Small intestine (tissue), 16 donors: ENCODE measurements at places on chromosomes 5 and 9.
A peak's percentile ranks its signal among the peaks of the same experiment; 100 is the strongest.

GRCh38 chr9:93678199-93679019 is 102.0 kb downstream of the PHF2 start:
- no peaks in the 10 kb centered on the region for H3K4me1 ChIP-seq
- no peaks in the 10 kb centered on the region for H3K27me3 ChIP-seq
- peaks cover 11% of the 10 kb centered on the region for H3K36me3 ChIP-seq
- DNase-seq, result no peak

GRCh38 chr5:171835066-171835465 is 49.4 kb downstream of the SMIM23 start:
- H3K27ac ChIP-seq, result no peak overlapping the region
- no peaks in the 10 kb centered on the region for H3K36me3 ChIP-seq
- no peaks in the 10 kb centered on the region for H3K4me1 ChIP-seq
- H3K4me3 ChIP-seq, result no peak overlapping the region
- H3K27me3 ChIP-seq, result no peaks in the 10 kb centered on the region

DNA sequence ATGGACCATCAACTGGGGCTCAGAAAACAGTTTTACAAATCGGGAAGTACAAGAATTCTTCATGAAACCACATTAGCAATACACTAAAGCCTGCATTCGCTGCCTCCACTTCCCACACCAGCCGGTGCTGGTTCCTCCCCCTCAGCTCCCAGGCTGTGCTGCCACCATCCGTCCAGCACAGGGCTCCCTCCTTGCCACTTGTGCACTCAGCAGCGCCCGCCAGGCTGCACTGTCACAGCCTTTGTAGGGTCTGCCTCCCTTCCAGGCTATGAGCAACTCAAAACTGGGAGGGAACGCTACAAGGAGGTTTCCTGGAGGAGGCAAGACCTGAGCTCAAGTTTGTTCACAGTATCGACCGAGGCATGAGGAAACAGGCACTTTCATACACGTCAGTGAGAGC is 7.7 kb downstream of the MAPK9 start:
- H3K36me3 ChIP-seq, result peaks cover 33% of the 10 kb centered on the region
- H3K4me1 ChIP-seq, result no peaks in the 10 kb centered on the region
- no peak overlapping the region for H3K4me3 ChIP-seq

DNA sequence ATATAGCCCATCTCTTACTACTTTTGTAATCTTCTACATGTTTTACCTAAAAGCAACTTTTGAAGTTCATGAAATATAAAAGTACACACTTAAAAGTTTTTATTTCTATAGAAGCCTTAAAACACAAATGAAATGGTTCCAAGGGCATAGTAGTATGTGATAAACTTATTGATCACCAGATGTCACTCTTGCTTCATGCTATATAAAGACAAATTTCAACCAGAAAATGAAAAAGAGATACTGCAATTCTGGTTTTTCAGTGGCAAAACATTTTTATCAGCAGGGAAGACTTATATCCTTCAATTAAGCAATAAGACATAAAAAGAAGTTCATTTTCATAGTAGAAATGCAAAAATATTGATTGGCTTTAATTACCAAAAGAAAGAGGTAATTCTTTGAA is 69.4 kb upstream of the FBXL17 start:
- H3K36me3 ChIP-seq, result no peaks in the 10 kb centered on the region
- no peaks in the 10 kb centered on the region for H3K27me3 ChIP-seq
- no peak overlapping the region for H3K27ac ChIP-seq

- no peak for DNase-seq
- no peak overlapping the region for H3K4me3 ChIP-seq
- H3K27me3 ChIP-seq, result peaks cover 16% of the 10 kb centered on the region
- no peaks in the 10 kb centered on the region for H3K4me1 ChIP-seq
Observed at GRCh38 chr5:116844015-116844414, 269.4 kb upstream of the SEMA6A start.

DNA sequence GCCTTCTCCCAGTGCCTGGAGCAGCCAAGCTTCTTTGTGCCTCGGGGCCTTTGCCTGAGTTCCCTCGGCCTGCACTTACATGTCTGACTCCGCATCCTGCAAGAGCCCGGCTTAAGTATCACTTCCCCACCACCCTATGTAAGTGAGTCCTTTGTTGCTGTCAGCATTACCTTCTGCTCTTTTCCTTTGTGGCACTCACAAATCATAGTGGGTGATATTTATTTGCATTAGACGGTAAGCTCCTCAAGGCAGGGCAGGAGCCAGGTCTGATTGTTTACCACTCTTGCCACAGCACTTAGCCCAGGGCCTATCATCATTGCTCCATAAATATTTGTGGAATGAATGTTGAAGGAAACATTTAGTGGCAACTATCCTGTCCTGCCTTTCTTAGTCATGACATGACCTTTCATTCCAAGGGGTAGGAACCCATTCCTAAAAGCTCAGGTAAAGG is 4.8 kb downstream of the GM2A start:
- no peaks in the 10 kb centered on the region for H3K4me1 ChIP-seq
- no peaks in the 10 kb centered on the region for H3K27me3 ChIP-seq
- peaks cover 3% of the 10 kb centered on the region for H3K36me3 ChIP-seq
- H3K4me3 ChIP-seq, result no peak overlapping the region
- H3K27ac ChIP-seq, result no peak overlapping the region
- DNase-seq, result no peak

GRCh38 chr5:62100201-62100600 is 205.8 kb upstream of the KIF2A start:
- H3K27ac ChIP-seq, result no peak overlapping the region
- no peaks in the 10 kb centered on the region for H3K4me1 ChIP-seq
- DNase-seq, result no peak
- no peak overlapping the region for H3K4me3 ChIP-seq
- no peaks in the 10 kb centered on the region for H3K27me3 ChIP-seq

DNA sequence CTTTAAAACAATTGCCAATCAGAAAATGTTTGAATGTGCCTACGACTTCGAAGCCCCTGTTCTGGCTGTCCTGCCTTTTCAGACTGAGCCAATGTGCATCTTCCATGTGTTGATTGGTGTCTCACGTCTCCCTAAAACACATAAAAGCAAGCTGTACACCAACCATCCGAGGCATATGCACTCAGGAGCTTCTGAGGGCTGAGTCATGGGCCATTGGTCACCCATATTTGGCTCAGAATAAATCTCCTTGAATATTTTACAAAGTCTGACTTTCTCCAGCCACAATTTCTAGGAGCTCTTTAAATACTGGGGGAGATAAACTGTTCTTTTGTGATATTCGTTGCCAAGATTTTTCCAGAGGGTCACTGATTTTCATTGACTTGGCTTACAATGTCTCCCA is 53.9 kb downstream of the C9orf57 start:
- no peak overlapping the region for H3K27ac ChIP-seq
- no peak for DNase-seq
- no peaks in the 10 kb centered on the region for H3K36me3 ChIP-seq
- peaks cover 5% of the 10 kb centered on the region for H3K4me1 ChIP-seq
- no peaks in the 10 kb centered on the region for H3K27me3 ChIP-seq

- peak overlapping the region; percentile 98 for H3K27ac ChIP-seq
- H3K27me3 ChIP-seq, result no peaks in the 10 kb centered on the region
- H3K4me3 ChIP-seq, result peak overlapping the region; percentile 75
- H3K36me3 ChIP-seq, result no peaks in the 10 kb centered on the region
- DNase-seq, result peak; percentile 77
Observed at GRCh38 chr9:98191671-98192502, 550 bp downstream of the CORO2A start.

- H3K4me1 ChIP-seq, result no peaks in the 10 kb centered on the region
Observed at GRCh38 chr9:114606068-114606467, 5.0 kb upstream of the TMEM268 start.

DNA sequence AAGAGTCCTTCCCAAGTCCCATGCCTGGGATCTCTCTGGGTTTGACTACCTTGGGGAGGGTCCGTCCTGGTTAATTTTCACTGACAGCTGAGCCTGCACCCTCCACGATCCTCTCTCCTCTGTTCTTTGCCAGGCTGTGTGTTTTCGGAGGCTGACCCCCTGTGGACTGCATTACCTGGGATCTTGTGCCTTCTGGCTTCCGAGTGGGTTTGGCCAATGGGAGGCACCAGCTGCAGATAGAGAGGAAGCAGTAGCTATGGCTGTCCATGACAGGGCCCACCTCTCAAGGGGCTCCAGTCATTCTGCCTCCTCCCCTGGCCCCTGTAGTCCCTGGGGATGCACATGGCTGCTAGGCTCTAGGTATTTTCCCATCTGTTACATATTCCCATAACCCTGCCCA is 285.0 kb downstream of the DMRT2 start:
- H3K4me1 ChIP-seq, result no peaks in the 10 kb centered on the region
- DNase-seq, result no peak
- no peak overlapping the region for H3K27ac ChIP-seq
- H3K4me3 ChIP-seq, result no peak overlapping the region

- H3K4me1 ChIP-seq, result peaks cover 54% of the 10 kb centered on the region
- H3K36me3 ChIP-seq, result no peaks in the 10 kb centered on the region
- no peak overlapping the region for H3K4me3 ChIP-seq
Observed at GRCh38 chr5:95986937-95987520, 25.4 kb upstream of the ELL2 start.

DNA sequence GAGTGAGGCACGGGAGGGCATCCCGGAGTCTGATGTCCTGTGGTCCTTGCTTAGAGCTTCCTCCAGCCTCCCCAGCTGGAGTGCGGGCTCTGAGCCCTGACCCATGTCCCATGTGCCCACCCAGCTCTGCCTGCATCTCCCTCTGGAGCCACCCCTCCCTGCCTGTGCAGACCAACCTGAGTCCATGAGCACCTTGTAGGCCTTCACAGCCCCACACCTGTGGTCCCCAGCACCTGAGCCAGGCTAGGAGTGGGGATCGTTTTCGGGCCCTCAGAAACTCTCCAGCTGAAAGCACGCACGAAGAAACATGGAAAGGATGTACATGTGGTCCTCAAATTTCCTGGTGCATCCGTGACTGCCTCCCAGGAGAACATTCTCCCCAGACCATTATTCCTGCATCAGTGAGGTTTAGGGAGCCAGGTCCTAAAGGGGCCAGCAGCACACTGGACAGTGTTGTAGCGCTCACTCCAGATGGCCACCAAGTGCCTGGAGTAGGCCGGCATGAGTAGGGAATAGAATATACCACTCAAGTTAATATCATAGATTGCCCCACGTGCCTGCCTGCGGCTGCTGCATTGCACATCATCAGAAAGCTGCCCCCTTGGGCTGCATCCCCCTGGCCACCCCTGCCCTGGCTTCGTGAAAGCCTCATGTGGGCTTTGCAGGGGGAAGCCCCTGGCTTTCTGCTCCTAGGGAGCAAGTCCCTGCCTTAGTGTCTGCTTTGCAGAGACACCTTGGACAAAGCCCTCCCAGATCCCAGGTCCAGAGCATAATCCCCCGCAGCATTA is 80.6 kb downstream of the WNK2 start:
- H3K36me3 ChIP-seq, result peaks cover 2% of the 10 kb centered on the region
- no peak overlapping the region for H3K27ac ChIP-seq
- no peak overlapping the region for H3K4me3 ChIP-seq
- no peak for DNase-seq
- H3K27me3 ChIP-seq, result no peaks in the 10 kb centered on the region

- no peaks in the 10 kb centered on the region for H3K4me1 ChIP-seq
- H3K4me3 ChIP-seq, result no peak overlapping the region
- H3K27ac ChIP-seq, result no peak overlapping the region
- H3K27me3 ChIP-seq, result no peaks in the 10 kb centered on the region
- DNase-seq, result no peak
Observed at GRCh38 chr5:154356958-154357357, 88.8 kb upstream of the SAP30L start.

DNA sequence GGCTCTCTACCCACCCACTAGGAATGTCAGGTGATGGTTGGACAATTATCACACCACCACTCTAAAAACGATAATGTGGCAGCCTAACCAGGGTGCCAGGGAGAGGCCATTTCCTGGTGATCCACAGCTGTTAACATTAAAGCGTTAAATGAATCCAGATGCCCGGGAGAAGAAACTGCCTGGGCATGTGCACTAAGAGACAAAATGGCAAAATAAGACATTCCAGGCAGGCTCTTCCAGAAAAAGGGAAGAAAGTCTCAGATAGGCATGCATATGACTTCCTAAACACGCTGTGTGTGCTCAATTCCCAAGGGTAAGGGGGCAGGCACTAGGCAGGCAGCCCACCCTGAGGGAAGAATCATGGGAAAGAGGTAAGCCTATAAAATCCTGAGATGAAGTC is 4.6 kb upstream of the TXN start:
- DNase-seq, result no peak
- H3K36me3 ChIP-seq, result no peaks in the 10 kb centered on the region
- no peak overlapping the region for H3K27ac ChIP-seq
- no peak overlapping the region for H3K4me3 ChIP-seq
- H3K27me3 ChIP-seq, result no peaks in the 10 kb centered on the region
- H3K4me1 ChIP-seq, result peaks cover 11% of the 10 kb centered on the region

DNA sequence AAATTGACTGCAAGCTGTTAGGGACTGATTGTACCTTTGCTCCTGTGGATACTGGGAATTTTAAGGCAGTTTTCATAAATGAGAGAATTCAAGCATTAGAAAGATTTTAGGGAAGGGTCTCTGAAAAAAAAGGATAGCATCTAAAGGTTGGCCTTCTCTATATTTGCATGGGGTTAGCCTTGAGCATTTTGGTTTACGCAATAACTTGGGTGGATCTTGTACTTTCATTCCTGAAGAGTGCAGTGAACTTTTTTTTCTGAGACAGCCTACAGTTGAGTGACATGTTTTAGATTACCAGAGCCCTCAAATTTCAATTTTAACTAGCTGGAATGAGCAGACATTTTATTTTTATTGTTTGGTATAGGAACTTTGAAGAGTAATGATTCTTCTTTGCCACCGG is 91.6 kb upstream of the NR3C1 start:
- no peaks in the 10 kb centered on the region for H3K27me3 ChIP-seq
- H3K36me3 ChIP-seq, result no peaks in the 10 kb centered on the region
- no peak overlapping the region for H3K4me3 ChIP-seq
- H3K27ac ChIP-seq, result no peak overlapping the region
- no peaks in the 10 kb centered on the region for H3K4me1 ChIP-seq
- DNase-seq, result peak; percentile 17

DNA sequence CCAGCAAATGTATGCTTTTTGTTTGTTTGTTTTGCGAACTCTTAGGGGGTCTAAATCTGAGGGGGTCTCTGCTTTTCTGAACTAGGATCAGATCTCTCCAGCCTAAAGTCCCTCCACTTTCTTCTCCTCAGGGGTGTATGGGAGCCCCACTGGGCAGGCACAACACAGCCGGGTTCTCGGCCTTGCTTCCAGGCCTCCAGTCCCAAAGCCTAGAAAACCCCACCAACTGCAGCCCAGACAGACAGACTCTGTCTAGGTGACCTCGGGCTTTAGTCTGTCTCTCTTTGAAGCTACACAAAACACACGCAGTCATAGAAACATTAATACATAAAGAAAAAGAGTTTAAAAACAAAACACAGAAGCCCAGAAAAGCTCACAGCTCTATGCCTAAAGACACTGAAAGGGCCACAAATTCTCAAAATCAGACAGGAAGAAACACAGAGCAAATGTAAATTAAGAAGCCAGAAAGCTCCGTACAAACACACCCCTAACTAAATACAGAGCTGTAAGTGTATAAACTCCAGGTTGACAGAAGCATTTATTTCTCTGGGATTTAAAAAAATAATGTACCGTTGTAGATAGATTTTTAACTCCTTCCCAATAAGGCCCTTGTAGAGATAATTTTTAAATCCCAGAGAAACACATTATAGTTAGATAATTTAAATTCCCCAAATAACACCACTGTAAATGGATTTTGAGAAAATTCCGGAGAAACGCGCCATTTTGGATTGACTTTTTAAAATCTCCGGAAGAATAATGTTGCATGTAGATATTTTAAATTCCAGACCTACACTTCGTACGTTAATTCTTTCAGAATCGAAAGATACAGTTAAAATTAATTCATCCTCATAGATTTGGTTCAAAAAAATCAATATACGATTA is 2.0 kb downstream of the PITX1 start:
- H3K27ac ChIP-seq, result no peak overlapping the region
- peak overlapping the region; percentile 83 for H3K4me3 ChIP-seq
- DNase-seq, result peak; percentile 31
